Activated CD8-positive, alpha-beta memory T cell treated with anti-CD3 and anti-CD28 coated beads for 48 hours (primary cell): ENCODE measurements at places on chromosomes 1 and 21.

DNA sequence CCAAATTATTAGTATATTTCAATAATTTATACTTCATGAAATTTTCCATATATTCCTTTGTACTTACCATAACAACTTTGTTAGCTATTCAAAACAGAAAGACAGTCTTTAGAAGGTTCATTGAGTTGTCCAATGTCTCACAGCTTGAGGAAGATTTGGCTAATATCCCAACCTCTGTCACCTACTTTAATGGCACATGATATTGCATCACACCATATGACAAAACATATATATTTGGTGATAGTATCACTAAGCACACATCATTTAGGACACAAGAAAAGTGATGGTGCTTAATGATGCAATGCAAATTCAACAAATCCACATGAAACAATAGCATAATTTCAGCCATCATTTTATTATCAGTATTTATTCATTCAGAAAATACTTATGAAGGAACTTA is 122.0 kb upstream of the BRINP3 start:
- no peak for DNase-seq

DNA sequence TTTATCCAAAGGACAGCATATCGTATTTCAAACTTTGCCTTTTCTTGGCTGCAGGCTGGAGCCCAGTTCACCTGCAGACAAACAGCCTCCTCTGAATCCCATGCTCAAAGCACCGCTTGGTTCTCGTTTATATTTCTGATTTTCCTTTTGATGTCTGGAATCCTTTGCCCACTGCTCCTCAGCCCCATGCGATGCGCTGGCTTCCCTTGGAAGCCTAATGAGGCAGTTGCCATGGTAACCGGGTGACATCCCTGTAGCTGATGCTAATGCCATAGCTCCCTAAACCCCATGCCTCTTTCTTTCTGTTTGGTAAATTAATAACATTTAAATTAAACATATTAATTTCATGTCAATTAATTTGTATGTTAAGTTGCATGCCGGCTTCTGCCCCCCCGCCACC is 327.1 kb downstream of the PRDM2 start:
- DNase-seq: no peak

- no peak for DNase-seq
Measured at GRCh38 chr1:159925719-159926078, 392 bp upstream of the TAGLN2 start.

- no peak for DNase-seq
Measured at GRCh38 chr1:199245946-199246345, 607.1 kb downstream of the PTPRC start.

DNA sequence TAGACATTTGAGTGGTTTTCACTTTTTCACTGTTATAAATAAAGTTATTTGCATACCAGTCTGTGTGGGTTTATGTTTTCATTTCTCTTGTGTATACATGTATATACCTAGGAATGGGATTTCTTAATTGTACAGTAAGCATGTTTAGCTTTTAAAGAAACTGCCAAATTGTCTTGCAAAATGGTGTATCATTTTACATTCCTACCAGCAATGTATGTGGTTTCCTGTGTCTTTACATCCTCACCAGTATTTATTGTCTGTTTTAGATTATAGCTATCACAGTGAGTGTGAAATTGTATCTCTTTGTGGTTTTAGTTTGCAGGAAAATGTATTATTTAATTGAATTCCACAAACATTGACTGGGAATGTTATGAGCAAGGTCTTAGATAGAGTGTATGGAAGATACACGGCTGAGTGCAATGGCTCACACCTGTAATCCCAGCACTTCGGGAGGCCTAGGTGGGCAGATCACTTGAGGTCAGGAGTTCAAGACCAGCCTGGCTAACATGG is 57.3 kb downstream of the MACF1 start:
- DNase-seq: no peak

DNA sequence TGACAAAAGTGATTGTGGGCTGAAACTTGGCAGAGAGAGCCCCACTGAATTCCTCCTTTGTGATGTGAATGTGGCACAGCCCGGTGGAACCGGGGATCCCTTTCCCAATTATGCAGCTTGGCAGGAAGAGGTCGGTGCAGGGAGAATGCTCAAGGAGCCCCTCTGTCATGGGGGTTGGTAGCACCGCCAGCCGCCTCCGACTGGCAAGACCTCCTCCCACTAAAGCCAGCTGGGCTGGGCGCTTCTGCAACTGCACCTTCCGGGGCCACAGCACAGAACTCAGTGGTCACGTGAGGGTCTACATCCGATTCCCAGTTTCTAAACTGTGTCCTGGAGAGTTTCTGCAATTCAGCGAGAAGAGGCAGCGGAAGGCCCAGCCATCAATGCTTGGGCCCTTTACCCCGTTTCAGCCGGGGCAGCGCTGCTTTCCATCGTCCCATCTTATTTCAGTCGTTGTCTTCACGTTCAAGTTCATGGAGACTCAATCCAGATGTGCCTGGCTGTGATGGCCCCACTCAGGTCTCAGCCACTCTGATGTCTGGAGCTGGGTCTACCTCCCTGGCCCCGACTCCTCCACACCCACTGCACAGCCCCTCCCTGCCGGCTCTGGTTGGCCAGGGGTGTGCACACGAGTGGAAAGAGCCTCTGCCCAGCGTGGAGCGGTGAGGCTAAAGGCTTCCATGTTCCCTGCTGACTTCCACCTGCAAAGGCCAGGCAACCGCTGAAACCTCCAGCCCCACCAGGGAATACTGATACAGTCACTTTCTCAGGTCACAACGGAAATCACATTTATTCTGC is 39.8 kb upstream of the FHAD1 start:
- no peak for DNase-seq

DNA sequence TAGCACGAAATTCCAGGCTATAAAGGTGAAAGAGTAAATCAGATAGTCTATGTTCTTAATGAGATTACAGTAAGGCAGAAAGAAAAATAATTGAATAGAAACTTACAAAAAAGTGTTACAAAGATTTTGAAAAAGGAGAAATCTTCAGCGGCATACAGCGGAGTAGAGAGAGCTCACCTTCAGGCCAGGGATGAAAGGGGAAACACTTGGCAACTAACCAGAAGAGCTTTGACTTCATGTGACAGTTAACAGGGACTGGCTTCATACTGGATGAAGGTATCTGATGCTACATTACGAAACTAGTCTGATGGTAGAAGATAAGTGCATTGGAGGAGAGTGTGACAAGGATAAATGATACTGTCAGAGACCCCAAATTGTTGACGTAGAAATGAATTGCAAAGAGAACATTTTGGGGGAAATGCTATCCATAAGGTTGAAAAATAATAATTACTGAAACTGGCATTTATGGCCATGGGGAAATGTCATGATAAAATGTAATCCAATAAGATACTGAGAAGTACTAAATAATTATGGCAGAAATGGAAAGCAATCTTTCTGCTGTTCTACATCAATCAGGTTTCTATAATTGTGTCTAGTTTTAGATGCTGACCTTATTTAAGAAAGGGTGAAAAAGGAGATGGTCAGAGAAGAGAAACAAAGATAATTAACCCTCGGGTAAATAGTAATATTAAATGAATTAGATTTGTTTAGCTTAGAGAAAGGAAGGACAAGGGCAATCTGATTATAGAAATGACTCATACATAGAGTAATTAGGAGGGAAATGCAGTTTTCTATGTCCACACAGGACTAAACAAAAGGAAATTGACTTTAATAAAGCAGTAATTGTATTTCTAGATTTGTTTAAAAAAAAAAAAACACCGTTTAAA is 808.7 kb downstream of the NCAM2 start:
- no peak for DNase-seq

- DNase-seq: no peak
Measured at GRCh38 chr1:217661407-217661806, 30.3 kb downstream of the SPATA17 start.

DNA sequence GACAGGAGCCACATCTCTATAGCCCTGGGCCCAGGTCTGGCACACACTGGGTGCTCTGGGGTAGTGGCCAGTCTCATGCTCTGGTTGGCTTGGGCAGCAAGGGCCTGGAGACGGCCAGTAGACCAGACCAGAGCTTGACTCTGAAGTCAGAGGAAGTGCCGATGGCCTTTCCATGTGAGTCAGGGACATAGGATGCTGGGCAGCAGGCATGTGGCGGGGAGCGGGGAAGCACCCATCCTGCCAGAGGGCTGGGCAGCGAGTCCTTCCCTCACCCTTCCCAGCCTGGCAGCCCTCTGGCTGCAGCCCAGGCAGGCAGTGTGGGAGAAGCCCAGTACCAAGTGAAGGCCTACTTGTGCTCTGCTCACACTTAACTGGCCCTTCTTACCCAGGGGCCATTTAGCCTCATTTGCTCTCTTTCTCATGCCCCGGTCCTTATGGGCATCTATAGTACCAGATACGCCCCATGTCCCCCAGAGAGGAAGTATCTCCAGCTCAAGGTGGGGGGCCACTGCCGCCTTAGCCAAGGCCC is 3.3 kb downstream of the GPR153 start:
- DNase-seq: no peak

- no peak for DNase-seq
Measured at GRCh38 chr1:40530735-40531380, 579 bp upstream of the ZNF684 start.

GRCh38 chr1:203764105-203765028 is 616 bp upstream of the LAX1 start:
- no peak for DNase-seq

DNA sequence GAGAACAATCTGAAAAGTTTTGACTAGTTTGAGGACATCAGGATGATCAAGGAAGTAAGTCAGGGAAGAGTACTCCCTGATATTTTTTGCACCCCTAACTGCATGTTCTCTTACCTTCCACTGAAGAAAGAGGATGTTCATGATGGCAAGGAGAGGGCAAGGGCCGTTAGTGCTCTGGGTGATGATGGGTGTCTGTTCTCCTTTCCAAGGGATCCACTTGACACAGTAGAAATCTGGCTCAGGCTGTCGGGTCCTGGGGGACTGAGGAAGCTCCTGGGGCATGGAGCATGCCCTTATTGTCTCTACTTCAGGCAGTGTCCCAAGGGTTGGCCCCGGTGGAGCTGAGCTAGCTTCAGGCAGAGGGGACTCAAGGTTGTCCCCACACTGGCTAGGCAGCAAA is 4.7 kb downstream of the MINDY1 start:
- no peak for DNase-seq

DNA sequence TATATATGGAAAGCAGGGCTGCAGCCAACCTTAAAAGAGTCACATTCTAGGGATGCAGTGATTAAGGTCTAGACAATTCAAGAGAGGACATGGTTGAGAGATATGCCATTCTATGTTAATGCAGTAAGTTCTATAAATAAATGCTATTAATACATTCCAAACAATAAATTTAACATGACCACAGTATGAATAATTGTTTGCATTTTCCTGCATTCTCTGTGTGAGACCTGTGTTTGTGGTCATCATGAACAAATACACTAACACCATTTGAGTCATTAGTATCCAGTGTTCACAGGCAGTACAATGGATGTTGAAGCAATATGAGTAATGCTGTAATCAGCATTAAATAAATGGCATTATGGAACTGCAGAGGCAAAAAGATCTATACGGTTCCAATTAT is 5.5 kb upstream of the ZRANB2 start:
- no peak for DNase-seq

GRCh38 chr1:201283836-201284553 is 689 bp downstream of the PKP1 start:
- DNase-seq: no peak

DNA sequence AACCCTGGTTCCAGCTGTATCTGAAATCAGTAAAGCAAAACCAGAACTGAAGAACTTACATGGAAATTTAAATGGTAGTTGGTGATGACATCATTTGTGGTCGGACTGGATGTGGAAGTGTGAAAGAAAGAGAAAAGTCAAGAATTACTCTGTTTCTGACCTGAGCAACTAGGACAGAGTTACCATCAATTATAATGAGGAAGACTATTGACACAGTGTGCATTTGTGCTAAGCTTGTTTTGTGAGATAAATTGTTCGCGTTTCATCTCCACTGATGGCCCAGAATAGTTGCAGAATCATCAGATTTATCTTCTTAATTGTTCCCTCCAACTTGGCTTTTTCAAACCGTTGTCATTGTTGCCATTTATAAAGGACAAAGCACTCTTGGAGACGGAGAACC is 410.6 kb upstream of the DEPDC1 start:
- DNase-seq: no peak

DNA sequence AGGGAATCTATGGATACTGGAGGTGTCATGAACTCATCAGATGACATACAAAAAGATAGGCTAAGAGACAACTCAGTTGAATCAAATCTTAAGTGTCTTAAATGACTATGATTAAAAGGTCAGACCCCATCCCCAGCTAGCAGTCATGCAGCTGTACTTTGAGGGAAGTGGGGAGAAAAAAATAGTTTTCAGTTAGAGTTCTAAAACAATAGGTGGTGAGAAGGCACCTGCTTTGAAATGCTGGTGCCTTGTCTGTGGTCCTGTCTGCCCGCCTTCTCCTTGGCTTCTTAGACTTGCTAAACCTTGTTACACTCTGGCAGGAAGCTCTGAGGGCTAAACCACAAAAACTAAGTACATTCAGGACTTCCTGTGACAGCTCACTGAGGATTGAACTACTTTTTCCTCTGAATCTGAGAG is 15.3 kb downstream of the CD2 start:
- DNase-seq: no peak

- no peak for DNase-seq
Measured at GRCh38 chr21:35097525-35097924, 48.4 kb upstream of the RUNX1 start.

DNA sequence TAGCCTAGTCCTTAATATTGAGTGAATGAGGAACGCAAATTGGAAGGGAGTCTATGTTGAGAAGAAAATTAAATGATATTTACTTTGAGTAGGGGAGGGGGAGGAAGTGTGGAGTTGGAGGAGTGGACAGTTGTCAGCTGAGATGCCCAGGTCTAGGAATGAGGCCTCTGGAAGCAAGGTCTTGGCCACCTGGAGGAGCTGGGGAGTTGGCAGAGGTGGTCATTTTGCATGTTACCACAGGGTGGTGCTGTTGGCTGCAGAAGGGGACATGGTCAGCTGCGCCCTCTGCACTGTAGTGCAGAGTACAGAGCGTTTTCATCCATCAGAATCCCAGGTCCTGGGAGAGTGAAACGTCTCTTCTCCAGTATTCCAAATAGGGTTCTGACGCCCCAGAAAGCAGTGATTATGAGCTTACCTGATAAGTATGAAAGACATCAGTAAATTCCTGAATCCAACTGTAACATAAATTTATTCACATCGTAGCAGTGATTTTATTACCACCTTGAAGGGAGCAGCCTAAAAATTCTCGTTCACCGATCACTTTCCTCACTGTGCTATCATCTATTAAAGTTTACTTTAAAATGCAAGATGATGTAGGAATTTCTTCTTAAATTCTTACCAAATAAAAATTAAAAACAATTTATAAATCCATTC is 13.8 kb downstream of the PARK7 start:
- DNase-seq: no peak

GRCh38 chr21:43341378-43342161 is 85.4 kb downstream of the SIK1 start:
- DNase-seq: no peak

DNA sequence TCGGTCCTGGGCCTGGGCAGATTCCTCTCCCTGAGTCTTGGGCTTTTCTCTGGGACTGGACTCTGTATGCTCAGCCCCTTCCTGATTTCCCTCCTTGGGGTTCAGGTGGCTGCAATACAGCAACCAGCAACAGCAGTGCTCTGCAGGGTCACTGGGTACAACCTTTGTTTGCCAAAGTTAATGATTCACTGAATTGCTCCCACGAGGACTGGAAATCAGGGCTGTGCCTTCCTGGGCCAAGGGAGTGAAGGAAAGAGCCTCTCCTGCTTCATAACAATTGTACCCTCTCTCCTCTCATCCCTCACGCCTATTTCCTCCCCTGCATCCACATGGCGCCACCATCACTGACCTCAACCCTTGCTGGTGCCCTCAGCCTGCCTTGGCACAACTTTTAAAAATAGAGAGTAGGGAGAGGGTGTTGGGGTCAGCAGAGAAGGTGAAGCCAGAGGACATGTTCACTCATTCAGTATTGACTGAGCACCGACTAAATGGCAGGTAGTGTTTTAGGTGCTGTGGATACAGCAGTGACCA is 52.8 kb upstream of the GOLT1A start:
- no peak for DNase-seq
